CMK (cell line): ENCODE measurements at places on chromosomes 13 and 19.

- no peak for DNase-seq
Observed at GRCh38 chr13:47135800-47136503, 239.1 kb upstream of the HTR2A start.

DNA sequence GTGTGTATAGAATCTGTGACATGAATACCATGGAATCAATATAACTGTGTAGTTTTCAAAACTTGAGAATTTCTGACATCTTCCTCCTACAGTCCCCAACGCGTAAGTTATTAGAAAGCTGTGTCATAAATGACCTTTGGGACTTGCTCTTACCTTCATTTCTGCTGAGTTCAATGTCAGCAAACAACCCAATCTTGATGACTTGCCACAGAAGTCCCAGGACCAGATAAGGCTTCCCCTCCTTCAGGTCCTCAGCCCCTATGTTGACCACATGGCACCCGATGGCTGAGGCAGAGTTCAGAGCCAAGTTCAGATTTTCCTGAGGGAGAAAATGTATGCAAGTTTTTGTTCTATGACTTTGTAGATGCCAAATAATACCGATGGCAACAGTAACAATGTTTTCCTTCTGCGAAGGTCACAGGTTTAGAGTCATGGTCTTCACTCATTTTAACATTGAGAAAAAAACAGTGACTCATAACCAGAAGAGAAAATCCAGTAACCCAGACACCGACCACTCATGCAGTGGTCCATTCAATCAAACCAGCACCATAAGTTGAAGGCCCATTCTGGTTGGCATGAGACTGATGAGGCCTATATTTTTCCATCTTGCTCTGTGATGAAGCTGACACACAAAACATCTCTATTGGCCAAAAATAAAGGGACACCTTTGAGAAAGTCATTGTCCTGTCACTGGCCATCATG, 29.2 kb downstream of the LCP1 start:
- DNase-seq: no peak

DNA sequence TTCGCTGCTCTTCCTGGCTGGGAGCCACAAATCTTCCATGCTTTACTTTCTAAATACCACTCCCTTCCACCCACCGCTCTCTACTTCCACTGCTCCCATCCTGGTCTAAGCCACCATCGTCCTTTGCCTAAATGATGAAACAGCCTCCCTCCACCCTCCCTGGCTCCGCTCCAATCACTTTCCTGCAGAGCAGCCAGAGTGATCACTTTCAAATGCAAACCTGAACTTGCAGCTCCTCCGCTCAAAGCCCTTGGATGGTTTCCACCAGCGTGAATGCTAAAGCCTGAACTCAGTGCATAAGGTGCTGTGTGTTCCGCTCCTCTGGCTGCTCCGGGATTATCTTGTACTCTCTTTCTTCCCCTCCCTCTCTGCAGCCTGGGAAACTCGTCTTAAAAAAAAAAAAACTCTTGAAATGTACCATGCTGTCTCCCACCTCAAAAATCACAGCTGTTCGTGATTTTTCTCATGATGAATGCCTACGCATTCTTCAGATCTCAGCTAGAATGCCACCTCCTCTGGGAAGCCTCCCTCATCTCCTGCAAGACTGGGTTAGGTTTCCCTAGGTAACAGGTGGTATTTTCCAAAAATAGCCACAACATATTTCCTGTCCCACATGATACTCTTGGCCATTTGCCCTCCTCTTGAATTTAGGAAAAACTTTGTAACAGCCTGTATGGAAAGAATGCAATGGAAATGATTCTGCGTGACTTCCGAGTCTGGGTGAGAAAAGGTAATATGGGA, 3.7 kb upstream of the SIN3B start:
- DNase-seq: no peak

GRCh38 chr19:12628040-12629022, 17.6 kb downstream of the ZNF791 start:
- DNase-seq: no peak

DNA sequence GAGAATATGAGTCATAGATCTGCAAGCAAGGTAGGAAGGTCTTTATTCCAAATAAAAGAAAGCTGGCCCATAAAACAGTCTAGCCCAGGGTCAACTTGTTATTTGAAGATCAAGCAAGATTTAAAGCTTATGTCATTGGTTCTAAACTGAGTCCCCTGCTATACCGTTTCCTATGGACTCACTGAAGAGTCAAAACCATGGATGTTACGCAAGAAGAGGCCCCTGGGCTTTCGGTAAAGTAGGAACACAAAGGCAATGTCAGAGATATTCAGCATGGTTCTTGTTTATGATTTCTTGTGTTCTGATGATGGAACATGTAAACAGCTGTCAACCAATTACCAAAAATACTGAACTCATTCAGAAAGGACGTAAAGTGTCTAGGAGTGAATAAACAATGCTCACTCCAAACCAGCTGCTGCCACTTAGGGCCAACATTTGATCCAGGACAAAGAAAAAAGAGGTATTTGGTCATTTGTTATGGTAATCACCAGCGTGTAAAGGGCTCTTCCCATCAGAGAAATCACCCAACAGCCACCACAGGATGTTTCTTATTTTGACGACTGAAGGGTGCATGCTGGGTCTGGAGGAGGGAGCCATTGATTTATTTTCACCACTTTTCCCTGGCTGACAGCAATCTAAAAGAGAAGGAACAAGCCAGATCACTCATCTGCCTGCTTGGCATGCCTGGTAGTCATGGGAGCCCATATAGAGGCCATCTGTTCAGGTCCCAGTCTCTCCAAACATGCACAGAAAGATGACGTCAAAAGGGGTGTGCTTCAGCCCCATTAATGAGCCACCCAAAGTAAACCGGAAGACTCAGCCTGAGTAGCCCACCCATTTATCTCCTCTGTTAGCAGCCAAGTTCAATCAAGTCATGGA, 68.3 kb downstream of the FGF14 start:
- DNase-seq: no peak

GRCh38 chr13:72849571-72849970, 67.6 kb downstream of the PIBF1 start:
- no peak for DNase-seq

DNA sequence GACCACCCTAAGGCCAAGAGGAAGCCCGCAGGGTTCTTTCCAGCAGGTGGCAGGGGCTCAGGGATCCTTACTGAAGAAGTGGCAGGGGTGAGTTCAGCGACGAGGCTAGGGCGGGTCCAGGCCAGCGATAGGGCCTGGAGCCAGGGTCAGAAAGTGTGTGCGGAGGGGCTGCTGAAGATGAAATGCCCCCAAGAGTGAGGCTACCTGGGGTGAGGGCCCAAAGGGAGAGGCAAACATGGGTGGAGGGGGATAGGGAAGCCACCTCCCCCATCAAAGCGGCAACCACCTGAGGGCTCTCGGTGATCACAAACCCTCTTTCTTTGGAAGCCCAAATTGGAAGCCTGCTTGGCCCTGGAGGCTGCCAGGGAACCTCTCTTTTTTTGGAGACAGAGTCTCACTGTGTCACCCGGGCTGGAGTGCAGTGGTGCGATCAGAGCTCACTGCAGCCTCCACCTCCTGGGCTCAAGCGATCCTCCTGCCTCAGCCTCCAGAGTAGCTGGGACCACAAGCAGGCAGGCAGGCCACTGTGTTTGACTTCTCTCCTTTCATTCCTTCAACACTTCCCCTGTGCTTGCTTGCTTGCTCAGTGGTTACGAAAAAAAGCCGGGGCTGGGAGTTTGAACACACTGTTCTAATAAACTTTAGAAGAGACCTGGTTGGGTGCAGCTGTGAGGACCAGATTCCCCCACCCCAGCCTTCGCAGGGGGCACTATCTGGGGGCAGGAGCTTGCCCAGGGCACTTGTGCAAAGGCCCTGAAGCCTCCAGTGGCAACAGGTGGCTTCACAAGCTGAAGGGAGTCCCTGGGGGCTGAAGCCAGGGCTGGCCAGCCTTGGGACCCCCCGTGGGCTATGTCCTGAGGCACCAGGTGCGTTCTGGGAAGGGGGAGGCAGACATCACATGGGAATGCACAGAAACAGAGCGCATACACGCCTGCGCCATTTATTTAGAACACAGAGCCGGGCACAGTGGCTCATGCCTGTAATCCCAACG, 1.4 kb upstream of the ATP8B3 start:
- DNase-seq: no peak

- DNase-seq: no peak
Observed at GRCh38 chr13:69623973-69624372, 483.7 kb upstream of the ATXN8OS start.

DNA sequence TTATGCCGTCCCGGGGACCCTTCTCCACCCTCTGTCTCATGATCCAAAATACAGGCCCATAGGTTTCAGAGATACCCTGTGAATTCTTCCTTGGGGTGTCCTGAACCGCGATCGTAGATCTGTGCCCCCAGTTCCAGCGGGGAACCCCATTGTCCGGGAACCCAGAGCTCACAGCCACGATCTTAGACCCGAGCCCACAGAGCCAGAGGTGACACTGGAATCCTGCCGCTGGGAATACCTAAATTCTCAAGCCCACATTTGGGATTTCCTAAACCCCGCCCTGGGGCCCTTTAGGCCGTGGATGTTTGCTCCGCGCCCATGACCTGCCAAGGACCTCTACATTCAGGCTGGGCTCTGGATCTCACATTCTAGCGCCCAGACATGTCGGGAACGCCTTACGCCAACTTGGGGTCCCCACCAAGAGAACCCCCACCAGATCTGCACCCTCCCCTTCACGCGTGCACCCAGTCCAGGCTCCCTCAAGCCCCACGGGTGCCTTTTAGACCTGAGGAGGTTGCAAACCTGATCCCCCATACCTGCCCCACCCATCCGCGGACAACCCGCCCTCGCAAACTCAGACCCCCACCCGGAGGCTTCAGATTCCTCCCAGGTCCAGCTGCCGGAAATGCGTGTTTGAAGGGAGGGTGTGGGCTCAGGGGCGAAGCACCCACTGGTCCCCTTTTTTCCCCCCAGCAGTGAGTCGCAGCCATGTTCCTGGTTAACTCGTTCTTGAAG, 605 bp downstream of the CAPNS1 start:
- DNase-seq: peak; percentile 43

DNA sequence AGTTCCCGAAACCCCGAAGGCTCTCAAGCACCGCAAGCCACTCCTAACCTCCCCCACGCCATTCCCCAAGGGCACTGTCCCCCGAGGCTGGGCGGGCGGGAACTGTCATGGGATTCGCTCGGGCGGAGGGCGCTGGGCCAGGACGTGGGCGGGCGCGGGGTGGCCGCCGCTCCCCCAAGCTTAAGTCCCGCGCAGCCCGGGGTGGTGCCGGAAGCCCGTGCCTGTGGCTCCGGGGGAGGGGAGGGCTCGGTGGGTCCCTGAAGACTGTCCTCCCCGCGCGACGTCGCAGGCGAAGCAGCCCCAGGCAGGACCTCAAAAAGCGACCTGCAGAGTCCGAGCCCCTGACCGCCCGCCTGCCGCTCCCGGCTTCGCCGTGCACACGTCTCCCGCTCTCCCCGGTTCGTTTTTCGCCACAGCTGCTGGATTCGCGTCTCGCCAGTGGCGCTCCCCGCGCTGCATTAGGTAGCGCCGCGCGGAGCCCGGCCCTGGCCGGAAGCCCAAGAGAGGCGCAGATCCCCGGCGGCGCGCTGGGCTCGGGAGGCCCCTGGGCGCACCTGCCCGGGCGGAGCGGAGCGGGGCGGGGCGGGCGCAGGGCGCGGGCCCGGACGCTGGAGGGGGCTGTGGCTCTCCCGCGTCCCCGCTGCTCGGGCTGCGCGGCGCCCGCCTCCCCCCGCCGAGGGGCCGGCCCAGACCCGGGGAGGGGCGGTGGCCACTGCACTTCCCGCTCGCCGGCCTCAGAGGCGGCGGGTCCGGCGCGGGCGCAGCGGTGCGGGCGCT, at the start of gene FARP1:
TSS of gene FARP1 (plus strand) at position 715 of the 777 bp plus-strand sequence. CDS start 70,149 bp downstream, outside the sequence.
- DNase-seq: no peak

GRCh38 chr13:110150384-110151101, 156.4 kb downstream of the COL4A1 start:
- DNase-seq: no peak

DNA sequence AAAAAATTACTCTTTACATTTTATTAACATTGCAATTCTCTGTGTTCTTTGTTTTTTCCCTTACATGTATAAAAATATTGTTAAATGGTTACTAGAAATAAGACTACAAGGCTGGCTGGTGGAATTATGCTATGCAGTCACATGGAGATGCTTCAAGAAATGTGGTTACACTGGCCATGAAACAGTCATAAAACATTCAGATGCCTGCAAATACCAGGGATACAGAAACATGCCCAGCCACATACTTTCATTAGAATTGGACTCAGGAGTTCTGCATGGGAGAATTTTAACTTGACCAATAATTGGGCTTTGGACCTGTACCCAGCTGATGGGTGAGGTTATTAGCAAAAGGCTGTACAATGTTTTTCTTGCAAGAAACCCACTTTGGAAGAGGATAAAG, 1407.7 kb upstream of the SLC10A2 start:
- no peak for DNase-seq

DNA sequence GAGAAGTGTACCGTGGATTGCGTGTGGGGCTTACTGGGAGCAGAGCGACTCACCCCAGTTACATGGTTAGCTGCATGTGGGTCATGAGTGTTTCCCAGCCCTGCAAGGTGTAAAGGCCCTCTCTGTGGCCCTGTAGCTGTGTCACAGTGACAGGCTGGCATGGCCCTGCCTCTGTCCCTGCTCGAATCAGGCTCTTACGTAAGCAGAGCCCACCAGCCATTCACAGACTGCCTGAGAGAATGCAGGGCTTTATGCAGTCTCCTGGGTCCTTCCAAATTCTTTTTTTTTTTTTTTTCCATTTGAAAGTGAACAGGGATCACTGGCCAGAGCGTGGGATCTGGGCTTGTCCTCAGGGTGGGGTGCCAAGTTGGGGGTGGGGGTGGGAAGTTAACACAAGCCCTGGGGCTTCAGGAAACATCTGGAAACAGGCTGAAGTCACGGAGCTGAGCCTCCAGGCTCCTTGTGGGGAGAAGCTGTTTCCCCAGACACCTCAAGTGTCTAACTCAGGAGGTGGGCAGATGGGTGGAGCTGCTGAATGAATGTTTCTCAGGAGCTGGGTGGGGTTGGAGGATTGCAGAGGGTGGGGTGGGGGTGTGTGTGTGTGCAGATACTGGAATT, 13.4 kb downstream of the TECR start:
- DNase-seq: no peak

DNA sequence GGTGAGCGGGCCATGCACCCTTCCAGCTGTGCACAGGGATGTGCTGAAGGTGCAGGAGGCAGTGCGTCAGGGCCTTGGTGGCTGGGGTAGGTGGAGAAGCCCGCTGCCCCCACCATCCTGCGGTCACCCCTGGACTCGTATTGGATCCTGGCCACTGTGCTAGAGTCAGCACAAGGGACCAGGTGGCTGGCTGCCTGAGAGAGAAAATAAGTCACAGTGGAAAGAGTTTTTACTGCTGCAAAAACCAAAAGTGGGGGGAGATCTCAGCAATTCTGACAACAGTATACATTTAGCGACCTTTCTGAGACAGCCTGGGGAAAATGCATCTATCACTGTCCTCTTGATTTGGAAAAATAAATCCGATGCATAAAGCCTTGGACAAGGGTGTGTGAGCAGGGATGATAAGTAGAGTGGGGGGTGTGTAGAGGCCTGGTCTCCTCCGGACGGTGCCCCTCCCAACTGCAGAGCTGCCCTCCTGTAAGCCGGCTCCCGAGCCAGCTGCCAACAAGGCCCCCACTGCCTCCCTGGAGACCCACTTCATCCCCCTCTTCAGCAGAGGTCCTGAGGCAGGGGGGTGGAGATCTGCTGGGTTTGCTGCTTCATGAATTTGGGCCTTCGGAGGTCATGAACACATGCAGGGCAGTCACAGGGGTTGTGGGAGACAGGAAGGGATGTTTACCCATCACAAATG, 84.2 kb downstream of the SLC7A1 start:
- no peak for DNase-seq

GRCh38 chr19:13784731-13785452, 10.4 kb upstream of the ZSWIM4 start:
- no peak for DNase-seq

GRCh38 chr13:100124265-100124664, 35.4 kb downstream of the PCCA start:
- DNase-seq: no peak
